ENCODE measurements at places on chromosomes 11 and 22.

DNA sequence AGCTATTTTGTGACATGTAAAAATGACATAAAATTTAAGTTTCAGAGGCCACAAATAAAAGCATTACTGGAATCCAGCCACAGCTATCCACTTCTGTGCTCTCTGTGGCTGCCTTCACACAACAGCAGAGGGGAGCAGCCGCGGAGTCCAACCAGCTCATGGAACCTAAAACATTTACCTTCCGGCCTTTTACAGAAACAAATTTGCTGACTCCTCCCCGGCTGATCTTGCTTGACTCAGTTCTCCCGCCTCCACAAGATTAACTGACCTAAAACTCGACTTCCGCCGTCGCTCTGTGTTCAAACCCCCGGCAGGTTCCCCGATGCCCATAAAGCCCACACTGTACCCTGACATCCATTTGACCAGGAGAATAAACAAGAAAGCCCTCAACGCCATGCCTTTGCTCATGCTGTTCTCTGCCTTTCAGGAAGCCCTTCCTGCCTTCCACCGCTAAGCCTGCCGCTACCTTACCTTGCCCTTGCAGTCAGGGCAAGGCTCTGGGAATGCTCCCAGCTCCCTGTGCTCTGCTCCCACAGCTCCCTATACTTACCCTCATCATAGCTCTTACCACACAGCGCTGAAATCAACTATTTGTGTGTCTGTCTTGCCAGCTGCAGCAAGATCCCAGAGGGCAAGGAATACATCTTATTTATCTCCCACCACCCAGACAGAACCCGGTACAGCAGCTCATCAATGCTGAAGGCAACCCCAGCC is 35.4 kb downstream of the MICAL3 start:
- DNase-seq, result no peak

DNA sequence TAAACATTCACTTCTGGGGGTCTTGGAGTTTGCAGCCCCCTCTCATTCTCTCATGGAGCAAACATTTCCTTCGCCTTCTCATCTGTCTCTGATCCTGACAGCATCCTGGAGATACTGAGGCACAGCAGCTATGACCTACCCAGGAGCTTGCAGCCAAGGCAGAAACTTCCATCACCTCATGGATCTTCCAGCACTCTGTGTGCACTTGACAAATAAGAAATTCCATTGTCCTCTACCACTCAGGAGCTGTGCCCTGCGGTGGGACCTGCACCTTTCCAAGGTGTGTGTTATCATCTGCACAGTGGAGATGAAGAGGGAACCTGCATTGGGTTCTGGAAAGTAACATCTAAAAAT is 49.1 kb downstream of the GGTLC2 start:
- no peak for DNase-seq

DNA sequence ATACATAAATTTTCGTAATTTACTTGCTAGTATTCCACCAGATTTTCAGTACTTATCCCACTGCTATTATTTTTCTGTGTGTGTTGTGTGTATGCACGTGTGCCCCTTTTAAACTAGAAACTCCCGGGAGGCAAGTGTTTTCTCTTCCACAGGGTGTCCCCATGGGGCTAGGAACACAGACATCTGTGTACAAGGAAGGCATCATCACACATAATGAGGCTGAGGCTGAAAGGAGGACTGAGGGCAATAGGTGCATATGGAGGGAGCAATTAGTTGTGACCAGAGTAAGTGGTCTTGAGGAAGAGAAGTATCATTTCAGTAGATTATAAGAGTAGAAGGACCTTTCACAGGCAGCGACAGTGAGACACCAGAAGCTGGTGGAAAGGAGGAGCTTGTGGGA is 2.1 kb upstream of the DPAGT1 start:
- no peak for DNase-seq

DNA sequence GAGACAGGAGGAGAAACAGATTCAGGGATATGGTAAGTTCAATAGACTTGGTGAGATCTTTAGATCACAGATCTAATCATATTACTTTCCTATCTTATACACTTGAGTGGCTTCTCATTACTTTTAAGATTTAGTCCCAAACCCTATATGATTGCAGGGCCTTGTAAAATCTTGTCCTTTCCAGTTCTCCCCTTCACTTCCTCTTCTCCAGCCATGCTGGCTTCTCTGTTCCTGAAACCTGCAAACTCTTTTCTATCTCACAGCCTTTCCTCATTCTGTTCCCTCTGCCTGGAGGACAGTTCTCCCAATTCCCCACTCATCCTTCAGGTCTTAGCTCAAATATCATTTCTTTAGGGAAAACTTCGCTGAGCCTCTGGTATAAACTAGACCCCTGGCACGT is 65.9 kb upstream of the BIRC3 start:
- DNase-seq, result no peak

DNA sequence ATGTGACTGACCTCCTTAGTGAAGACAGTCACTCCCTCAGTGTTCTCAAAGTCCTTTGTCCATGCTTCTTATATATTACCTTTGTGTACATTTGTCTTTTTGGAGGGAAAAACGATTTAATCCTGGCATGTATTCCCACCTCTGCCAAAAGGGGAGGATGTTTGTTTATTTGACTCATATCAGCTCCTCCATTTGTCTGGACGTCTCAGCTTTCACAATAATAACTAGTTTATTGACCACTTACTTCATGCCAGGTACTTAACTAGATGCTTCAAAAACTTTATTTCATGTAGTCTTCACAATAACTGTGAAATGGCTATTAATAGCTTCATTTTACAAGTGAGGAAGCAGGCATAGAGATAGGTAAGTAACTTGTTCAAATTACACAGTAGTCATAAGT is 5.3 kb downstream of the TBCEL start:
- DNase-seq, result no peak

DNA sequence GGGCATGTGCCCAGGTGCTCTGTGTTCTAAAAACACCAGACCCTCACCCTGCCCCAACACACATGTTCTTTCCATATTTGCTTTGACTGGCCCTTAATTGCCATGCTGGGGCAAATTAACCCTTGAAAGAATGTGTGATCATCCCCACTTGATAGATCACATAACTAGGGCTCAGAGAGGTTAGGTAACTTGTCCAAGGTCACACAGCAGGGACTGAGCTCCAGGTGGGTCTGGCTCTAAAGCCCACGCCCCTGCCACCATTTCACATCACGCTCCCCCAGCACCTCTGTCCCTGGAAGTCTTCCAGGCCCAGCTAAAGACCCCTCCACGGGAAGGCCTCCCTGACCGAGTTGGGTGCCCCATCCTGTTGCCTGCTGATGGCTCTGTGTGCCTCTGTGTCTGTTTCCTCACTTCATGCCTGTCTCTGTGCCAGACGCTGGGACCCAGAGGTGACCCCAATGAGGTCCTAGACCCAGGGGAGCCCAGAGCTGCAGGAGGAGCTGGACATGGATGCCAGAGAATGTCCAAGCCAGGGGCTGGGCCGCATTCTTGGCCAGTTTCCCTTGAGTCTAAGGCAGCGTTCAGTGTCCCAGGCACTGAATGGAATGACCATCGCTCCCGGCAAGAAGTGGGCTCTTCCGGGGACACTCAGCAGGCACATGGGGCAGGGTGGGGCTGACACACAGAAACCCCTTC is 79.7 kb downstream of the MYO7A start:
- no peak for DNase-seq

GRCh38 chr22:25197340-25197739 is 2.3 kb upstream of the CRYBB3 start:
- DNase-seq, result no peak

GRCh38 chr11:11848891-11849746 is 7.3 kb downstream of the USP47 start:
- peak; percentile 54 for DNase-seq

DNA sequence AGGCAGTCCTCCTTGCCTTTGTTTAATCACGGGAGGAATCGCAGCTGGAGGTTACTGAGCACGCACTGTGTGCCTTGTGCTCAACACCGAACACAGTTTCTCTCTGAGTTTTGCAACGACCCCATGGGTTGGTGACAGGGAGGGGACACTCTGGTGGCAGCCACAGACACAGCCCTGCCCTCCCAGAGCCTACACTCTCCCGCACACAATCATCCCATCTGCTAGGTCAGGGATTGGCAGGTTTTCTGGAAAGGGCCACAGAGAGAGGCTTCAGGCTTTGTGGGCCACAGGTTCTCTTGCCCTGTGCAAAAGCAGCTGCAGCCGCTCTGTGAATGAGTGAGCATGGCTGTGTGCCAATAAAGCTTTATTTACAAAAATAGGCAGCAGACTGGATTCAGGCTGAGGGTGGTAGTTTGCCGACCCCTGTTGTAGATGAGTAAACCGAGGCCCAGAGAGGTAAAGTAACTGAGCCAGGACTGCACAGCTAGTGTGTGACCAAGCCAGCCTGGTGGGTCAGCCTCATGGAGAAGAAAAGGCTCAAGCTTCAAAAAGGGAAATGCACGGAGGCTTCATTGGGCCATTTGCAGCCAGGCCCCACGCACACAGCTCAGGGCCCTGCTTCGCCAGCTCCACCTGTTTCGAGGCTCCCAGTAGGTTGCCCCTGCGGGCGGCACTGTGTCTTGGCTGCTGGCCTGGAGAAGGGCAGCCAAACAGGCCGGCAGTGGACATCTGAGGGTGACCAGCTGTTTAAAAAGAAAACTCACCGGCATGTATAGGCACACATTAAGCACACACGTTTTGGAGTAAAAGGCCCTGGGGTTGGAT is 16.3 kb downstream of the LTO1 start:
- no peak for DNase-seq

DNA sequence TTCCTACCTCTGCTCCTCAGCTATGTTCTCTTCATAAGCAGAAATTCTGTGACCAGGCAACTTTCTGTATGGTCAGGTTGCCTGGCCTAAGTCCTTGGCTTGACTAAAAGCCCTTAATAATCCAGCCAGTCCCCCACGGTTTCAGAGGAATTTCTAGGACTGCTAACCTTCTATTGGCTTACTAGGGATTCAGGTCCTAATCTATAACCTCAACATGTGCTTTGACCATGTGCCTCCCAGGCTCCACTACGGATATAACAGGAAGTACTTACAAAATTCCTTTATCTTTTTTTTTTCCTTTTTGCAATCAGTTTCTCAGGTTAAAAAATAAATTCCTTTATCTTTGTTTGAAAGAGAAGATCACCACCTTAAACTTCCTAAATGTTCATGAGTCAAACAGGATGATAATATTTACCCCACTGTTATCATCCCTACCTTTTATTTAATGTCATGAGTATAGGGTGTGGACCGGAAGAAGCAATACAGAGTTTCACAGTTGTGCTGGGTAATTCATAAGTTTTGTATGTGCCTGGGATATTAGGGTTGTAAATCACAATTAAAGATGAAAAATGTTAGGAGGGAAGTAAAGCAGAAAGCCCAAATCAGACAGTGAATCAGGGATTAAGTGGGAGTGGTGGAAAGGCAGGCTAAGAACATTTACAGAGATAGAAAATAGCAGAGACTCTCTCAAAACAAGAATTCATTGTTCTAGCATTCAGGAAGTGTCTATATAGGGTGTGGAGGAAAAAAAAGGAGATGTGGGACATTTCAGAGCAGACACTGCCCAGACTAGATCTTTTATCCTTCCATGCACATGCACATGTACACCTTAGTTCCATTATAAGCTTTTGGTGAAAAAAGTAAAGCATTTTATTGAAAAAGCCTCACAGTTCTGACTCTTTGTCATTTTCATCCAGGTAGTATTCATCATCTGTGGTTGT is 10.7 kb upstream of the POGLUT3 start:
- no peak for DNase-seq

DNA sequence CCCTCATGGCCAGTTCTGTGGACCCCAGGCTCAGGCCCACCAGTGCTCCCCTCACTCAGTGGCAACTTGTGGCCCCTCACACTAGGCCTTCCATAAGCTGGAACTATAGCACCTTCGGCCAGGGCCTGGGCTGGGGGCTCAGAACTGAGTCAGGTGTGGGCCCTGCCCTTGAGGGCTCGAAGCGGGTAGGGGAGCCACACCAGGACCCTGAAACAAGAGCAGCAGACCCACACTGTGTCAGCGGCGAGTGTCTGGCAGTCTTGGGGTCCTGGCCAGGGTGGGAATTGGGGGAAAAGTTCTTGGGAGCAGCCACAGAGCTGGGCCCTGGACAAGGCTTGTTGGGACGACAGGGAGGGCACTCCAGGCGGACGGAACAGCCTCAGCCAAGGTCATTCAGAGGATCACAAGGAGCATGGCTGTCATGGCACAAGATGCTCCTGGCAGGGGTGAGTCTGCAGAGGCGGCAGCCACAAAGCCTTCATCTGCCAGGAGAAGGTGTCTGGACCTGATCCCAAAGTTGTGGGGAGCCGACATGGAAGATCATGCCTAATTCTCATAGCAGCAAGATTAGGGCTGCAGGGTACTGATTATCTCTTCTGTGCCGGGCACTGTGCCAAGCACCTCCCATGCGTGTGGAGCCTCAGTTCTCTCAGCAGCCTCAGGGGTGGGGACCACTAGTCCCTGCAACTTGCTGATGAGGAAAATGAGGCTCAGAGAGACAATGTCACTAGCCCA is 50.7 kb downstream of the SHISAL1 start:
- no peak for DNase-seq

DNA sequence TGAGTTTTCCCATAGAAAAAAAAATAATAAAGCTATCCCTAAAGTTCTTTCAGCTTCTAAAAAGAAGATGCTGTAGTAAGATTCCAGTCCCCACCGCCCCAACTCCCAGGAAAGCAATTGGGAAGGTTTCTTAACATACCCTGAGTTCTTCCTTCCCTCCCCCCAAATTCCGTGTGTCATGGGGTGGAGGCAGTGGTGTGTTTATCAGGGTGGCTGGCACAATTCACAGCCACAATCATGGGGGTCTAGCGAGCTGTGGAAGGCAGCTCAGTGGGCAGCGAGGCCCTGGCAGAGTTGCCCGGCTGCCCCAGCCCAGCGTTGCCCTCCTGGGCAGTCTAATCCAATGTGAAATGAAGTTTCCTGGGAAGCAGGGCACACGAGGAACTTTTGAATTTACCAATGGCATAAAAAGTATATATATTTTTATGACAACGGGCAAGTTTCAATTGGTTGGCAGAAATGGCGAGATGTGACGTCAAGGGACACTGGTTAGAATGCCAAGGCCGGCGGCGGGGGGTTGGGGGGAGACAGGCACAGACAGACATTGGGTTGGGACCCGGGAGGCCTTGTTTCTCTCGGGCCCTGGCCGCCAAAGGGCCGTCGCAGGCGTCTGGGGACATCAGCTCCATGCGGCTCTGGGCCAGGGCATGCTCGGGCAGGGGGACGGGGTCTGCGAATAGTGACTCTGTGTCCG is 80.7 kb upstream of the PPARA start:
- DNase-seq, result no peak

GRCh38 chr22:21450858-21451353 is 16.3 kb upstream of the TMEM191C start:
- DNase-seq, result no peak

GRCh38 chr11:131598305-131598704 is 227.9 kb downstream of the NTM start:
- no peak for DNase-seq

- no peak for DNase-seq
These were observed 43.1 kb downstream of the MPPED2 start for GRCh38 chr11:30543066-30543465.

- DNase-seq, result no peak
These were observed 11.1 kb upstream of the ST3GAL4 start for GRCh38 chr11:126344141-126345080.

GRCh38 chr11:129705933-129706332 is 109.7 kb upstream of the TMEM45B start:
- no peak for DNase-seq
